ENCODE measurements at places on chromosomes 3 and 15. TPM values are rescaled to one million over a fixed set of nuclear protein-coding genes. Genes with fewer than 3 reads are reported as not detected.

The AGBL1 gene
- total RNA-seq: not detected

- DNase-seq: no peak
Observed at GRCh38 chr15:46815765-46816164, 901.5 kb upstream of the SEMA6D start.

The CLDN1 gene
- 10.7 TPM for total RNA-seq

DNA sequence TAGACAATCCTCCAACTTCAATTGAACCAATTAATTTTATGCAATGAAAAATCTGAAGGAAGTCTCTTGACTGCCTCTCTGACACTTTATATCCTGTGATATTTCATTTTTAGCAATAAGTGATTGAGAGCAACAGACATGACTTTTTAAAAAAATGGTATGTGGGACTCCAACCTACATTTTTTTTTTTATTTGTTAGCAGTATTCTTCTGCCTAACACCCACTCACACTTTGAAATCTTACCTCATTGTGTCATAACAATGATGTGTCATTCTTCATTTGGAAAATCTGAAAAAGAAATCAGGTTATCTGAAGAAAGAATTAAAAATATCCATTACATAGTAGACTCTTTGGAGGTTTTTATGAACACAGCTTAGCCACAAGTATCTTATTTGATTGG is 541.3 kb upstream of the KCNMB2 start:
- no peak for DNase-seq

Measured in GM12878 (cell line).